ENCODE measurements at places on chromosomes 7 and 10.

DNA sequence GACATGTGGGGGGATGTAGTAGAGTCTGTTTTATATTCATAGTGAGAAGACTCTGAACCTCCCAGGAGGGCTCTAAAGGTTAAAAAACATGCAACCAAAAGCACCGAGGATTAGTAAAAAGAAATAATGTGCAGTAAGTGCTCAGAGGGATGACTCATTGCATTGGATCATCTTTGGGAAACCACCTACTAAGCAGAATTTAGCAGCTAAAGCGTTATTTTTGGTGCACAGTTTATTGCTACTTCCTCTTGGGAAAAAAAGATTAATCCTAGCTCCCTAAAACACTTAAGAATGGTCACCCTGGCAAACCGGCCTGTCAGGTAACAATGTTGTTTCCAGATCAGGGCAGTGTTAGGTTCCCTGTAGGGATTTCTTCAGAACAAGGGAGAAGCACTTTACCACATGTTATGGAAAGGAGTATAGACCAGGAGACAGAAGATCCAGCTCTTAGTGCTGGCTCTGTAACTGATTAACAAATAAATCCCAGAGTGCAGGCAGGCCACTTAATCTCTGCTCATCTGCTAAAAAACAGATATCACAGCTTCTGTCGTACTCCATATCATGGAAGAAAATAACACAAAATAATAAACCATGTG lies 44.8 kb upstream of the FAM133B start:
- DNase-seq, result no peak

- no peak for DNase-seq
Measured at GRCh38 chr7:94056796-94057207, 52.6 kb upstream of the BET1 start.

DNA sequence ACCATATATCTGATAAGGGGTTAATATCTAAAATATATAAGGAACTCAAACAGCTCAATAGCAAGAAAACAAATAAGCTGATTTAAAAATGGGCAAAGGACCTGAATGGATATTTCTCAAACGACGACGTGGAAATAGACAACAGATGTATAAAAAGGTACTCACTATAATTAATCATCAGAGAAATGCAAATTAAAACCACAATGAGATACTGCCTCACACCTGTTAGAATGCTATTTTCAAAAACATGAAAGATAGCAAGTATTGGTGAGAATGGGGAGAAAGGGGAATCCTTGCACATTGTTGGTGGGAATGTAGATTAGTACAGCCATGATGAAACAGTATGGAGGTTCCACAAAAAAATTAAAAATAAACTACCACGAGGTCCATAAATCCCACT lies 163.2 kb downstream of the DKK1 start:
- no peak for DNase-seq

DNA sequence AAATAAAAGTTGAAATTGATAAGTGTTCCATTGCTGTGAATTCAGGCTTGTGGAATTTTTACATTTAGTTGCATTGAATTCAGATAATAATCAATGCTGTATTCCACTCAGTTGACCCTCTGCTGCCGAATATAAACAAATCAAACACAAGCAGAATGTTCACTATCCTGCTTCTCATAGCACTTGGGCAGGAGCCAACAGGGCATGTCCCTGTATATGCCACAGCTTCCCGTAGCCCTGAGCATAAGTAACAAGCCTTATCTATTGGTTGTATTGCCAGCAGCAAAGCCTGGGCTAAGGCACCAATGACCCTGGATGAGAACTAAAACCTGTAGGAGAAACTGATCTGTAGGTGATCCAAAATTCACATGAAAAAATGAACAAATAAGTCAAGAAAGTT lies 145.9 kb downstream of the ARHGAP12 start:
- DNase-seq, result no peak

Measured in B cell (primary cell).